Effector memory CD4-positive, alpha-beta T cell (primary cell): ENCODE measurements at places on chromosomes 13 and 19.

- DNase-seq = no peak
These were observed 4.3 kb downstream of the ERCC1 start for GRCh38 chr19:45419396-45419795.

GRCh38 chr13:105952973-105953290 lies 582.5 kb downstream of the EFNB2 start:
- DNase-seq = no peak

- no peak for DNase-seq
These were observed 34.9 kb downstream of the DNAJC15 start for GRCh38 chr13:43058318-43058674.

DNA sequence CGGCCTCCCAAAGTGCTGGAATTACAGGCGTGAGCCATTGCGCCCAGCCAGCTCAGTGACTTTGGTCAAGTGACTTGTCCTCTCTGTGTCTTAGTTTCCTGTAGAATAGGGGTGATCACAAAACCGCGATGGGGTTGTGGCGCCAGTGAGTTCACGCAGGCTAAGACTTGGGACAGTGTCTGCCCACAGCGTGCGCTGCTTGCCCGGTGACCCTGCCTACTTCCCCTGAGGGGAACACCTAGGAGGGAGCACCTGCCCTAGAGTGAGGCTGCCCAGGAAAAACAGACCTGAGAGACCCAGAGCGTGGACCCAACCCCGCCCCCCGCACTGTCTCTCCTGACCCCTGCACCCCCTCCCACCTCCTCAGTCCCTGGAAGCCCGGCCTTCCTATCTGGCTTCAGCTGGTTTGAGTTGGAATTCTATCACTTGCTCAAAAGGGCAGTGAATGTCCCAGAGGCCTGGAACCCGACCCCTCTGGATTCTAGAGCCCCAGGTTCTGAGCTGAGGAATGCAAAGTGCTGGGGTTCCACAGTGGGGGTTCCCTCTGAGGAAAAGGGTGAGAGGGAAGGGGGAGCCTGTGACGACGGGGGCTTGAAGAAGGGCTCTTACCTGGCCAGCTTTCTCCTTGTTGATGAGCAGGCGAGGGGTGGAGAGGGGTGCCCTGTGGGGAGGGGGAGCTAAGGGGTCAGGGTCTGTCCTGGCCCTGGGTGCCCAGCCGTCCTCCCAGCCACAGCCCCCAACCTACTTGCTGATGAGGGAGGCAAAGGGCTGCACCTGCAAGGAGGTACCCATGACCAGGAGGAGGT lies 2.2 kb upstream of the RINL start:
- DNase-seq = no peak

- DNase-seq = no peak
These were observed 328.6 kb downstream of the SUCLA2 start for GRCh38 chr13:47672245-47673008.

GRCh38 chr13:48602296-48603016 lies 51.3 kb upstream of the CYSLTR2 start:
- DNase-seq = no peak

- no peak for DNase-seq
These were observed 46.3 kb upstream of the TPP2 start for GRCh38 chr13:102550507-102550906.

DNA sequence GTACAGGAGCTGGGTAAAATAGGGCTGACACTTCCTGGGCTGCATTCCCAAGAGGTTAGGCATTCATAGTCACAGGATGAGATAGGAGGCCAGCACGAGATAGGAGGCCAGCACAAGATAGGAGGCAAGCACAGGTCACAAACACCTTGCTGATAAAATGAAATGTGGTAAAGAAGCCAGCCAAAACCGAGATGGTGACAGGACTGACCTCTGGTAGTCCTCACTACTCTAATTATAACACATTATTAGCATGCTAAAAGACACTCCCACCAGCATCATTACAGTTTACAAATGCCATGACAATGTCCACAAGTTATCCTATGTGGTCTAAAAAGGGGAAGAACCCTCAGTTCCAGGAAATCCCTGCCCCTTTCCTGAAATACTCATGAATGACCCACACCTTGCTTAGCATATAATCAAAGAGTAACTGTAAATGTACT lies 20.9 kb upstream of the IGSF23 start:
- DNase-seq = no peak

- DNase-seq = no peak
These were observed 52.0 kb downstream of the SLC7A1 start for GRCh38 chr13:29543230-29544215.

- DNase-seq = no peak
These were observed 437 bp downstream of the SMARCA4 start for GRCh38 chr19:10961073-10961860.

GRCh38 chr13:39561971-39562370 lies 41.0 kb downstream of the LHFPL6 start:
- DNase-seq = no peak

DNA sequence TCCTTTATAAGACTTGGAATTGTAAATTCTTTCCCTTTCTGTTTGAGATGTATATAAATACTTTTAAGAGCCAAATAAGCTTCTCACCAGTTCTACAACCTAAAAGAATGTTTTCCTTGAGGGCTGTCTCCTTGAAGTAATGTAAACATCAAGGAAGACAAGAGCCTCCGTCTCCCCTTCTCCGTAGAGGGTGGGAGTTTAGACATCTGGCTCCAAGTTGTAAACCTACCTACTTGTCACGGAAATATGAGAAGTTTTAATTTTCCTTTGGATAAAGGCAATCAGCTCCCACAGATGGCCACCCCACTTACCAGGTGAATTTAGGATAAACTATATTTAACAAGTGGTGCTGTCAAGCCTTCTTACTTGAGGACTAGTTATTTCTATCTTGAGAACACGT lies 237.9 kb downstream of the NALCN start:
- no peak for DNase-seq

DNA sequence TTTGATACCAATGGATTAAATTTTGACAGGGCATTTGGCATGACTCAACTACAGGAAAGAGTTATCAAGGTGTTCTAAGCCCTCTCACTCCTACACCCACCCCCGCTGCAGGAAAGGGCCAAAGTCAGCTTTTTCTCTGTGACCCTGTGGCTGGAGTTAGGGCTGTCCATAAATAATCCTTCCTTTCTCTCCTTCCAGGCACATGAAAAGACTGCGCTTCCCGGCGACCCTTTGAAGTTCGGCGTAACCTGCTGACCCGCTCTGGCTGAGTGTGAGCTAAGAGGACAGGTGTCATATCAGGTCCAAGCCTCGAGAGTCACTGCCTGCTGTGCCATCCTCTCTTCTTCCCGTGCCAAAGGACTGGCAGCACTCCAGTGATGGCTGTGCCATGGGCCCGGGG lies 25.6 kb downstream of the ZNF114 start:
- DNase-seq = no peak

- no peak for DNase-seq
These were observed 25.7 kb downstream of the TLE6 start for GRCh38 chr19:3003046-3003445.

GRCh38 chr13:27450921-27451471 lies 632 bp upstream of the MTIF3 start:
- DNase-seq = peak; percentile 9

DNA sequence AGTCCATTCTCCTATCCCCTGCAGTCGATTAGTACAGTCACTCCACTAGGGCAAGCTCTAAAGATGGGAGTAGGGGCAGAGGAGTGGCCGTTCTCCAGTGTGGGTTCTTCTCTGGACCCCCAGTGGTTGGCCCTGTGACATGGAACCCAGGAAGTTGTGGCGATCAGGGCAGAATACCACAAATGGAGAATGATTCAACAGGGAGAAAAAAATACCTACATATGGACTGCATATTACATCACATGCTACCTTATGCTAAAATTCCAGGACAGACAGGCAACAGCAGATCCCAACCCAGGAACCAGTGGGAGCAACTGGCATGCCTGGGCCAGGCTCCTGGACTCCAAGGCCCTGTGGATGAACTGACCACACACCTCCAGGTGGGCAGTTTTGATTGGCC lies 20.4 kb downstream of the POU2F2 start:
- no peak for DNase-seq

DNA sequence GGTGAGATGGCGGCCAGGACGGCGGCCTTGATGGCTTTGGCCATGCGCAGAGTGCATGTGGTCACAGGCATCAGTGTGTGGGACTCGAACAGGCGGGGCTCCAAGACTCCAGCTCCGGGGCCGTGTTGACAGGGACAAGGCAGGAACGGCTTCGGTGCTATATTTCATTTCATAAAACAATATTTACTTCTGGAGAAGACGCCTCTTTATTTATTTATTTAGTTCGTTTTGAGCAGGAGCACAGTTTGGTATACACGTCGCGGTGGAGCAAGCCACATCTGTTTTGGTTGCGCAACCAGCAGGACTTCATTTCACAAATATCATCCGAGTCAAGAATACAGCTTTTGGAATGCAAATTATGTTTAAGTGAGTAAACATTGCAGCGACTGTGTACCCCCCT lies 166.7 kb upstream of the TSHZ3 start:
- no peak for DNase-seq

DNA sequence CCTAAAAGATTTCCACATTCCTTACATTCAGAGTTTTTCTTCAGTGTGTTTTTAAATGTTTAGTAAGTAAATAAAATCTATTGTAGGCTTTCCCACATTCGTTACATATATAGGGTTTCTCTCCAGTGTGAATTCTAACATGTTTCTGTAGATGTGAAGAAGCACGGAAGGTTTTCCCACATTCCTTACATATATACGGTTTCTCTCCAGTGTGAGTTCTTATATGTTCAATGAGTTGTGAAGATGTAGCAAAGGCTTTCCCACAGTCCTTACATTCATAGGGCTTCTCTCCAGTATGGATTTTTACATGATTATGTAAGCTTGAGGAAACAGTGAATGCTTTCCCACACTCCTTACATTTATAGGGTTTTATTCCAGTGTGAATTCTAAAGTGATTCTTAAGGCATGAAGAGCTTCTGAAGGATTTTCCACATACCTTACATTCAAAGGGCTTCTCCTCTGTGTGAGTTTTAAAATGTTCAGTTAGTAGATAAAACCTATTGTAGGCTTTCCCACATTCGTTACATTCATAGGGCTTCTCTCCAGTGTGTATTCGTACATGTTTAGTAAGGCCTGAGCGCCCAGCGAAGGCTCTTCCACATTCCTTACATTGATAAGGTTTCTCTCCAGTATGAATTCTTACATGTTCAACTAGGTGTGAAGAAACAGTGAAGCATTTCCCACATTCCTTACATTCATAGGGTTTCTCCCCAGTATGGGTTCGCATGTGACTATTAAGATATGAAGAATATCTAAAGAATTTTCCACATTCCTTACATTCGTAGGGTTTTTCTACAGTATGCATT lies 18.2 kb downstream of the ZNF121 start:
- no peak for DNase-seq

GRCh38 chr13:47337781-47338507 lies 441.1 kb upstream of the HTR2A start:
- DNase-seq = no peak

GRCh38 chr13:110636053-110636475 lies 20.7 kb downstream of the NAXD start:
- DNase-seq = no peak

DNA sequence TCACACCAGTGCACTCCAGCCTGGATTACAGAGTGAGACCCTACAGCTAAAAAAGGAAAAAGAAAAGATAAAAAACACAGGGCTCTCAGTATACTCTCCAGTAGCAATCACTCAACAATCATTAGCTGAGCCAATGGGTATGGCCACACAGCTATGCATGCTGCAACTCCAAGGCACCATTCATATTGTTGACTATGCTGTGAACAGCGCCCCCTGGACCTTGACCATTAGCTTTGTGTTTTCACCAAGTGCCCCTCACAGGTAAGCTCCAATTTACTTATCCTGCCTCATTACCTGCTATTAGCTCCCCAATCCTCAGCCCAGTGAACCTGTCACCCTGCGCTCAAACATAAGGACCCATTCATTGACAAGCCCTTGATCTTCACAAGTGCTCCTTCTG lies 35.8 kb downstream of the ZIC5 start:
- DNase-seq = no peak

GRCh38 chr19:47549261-47549862 lies 23.6 kb downstream of the ZNF541 start:
- no peak for DNase-seq

DNA sequence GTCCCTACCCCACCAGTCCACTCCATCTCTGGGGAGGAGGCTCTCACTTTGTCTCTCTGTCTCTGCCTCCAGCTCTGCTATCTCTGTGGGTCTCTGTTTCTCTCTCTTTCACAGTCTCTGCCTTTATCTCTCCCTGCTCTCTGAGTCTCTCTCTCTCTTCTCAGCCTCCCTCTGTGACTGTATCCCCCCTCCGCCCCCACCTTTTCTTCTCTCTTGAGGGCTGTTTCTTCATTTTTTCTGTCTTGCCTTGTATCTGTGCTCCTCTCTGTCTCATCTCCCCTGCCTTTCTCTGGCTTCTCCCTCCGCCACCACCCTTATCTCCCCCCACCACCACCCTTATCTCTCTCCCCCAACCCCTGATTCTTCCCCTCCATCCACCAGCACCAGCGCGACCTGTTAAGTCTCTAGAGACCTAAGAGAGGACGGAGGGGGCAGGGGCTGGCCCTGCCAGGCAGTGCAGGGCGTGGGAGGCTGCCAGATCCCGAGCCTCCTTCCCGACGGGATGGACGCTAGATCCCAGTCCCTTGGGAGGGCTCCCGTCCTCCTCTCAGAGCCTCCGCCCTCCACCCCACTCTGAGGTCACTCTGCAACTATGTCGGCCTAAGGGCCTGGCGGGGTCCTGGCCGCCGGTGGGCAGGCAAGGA lies 1.0 kb downstream of the AXL start:
- no peak for DNase-seq

DNA sequence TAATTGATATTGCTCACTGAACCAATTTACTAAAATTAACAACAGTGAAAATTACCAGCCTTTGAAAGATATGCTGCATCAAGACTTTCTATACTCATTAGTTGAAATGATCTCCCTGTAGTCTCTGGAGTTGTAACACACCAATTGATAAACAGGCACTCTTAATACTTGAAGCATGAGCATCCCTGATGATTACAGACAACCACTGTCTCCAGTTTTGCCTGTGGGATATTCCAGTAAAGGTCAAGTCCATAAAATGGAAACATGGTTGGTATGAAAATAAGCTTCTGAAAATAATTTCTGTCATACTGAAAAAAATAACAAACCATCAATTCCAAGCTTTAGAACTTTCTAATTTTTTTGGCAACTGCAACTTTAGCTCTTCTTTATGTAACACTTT lies 405.8 kb downstream of the SPRY2 start:
- no peak for DNase-seq

- DNase-seq = no peak
These were observed 129.4 kb downstream of the PCDH9 start for GRCh38 chr13:67100730-67101129.

- peak; percentile 88 for DNase-seq
These were observed at the start of gene GPR180 for GRCh38 chr13:94601446-94602431. TSS of gene GPR180 (plus strand) at chr13:94601857. CDS start at chr13:94601928, 71 bp downstream.

DNA sequence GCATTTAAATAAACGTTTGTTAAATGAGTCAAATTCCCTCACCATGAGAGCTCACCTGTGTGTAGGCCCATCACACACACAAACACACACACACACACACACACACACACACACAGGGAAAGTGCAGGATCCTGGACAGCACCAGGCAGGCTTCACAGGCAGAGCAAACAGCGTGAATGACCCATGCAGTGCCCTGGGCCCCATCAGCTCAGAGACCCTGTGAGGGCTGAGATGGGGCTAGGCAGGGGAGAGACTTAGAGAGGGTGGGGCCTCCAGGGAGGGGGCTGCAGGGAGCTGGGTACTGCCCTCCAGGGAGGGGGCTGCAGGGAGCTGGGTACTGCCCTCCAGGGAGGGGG lies 8.5 kb upstream of the CEACAM5 start:
- no peak for DNase-seq
